ENCODE measurements at places on chromosomes 16 and 17.
A peak's percentile ranks its signal among the peaks of the same experiment; 100 is the strongest.

GRCh38 chr17:29665481-29665810, 42.7 kb upstream of the CORO6 start:
- DNase-seq = no peak

DNA sequence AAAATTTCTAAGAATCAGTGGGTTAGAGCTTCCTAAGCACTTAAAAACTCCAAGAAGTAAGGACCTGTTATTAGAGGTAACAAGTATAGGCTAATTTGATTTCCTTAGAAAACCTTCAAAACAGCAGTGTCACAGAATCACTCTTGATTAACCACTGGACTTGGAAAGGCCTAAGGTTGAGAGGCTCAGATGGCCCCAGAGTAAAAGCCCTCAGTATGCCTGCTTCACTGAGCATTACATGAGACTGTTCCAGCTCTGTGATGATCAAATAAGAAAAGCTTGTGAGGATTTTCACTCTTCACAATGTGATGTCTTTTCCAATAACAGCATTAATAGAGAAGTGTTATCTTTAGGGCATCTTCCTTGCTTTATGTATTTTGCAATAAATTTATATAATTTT, 509.2 kb upstream of the HSBP1 start:
- no peak for DNase-seq

DNA sequence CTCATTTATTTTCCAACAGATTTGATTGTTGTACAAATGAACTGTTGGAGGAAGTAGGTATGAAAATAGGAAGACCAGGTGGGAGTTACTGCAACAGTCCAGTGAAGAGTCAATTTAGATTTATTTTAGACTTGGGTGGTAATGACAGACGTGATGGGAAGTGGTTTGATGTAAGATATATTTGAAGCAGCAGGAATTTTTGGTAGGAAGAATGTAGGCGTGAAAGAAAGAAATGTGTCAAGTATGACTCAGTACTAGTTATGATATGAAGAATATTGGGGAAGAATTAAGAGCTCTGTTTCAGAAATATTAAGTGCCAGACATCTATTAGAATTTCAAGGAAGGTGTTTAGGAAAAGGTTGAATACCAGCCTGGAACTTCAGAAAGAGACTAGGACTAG, 247.9 kb upstream of the AXIN2 start:
- no peak for DNase-seq

DNA sequence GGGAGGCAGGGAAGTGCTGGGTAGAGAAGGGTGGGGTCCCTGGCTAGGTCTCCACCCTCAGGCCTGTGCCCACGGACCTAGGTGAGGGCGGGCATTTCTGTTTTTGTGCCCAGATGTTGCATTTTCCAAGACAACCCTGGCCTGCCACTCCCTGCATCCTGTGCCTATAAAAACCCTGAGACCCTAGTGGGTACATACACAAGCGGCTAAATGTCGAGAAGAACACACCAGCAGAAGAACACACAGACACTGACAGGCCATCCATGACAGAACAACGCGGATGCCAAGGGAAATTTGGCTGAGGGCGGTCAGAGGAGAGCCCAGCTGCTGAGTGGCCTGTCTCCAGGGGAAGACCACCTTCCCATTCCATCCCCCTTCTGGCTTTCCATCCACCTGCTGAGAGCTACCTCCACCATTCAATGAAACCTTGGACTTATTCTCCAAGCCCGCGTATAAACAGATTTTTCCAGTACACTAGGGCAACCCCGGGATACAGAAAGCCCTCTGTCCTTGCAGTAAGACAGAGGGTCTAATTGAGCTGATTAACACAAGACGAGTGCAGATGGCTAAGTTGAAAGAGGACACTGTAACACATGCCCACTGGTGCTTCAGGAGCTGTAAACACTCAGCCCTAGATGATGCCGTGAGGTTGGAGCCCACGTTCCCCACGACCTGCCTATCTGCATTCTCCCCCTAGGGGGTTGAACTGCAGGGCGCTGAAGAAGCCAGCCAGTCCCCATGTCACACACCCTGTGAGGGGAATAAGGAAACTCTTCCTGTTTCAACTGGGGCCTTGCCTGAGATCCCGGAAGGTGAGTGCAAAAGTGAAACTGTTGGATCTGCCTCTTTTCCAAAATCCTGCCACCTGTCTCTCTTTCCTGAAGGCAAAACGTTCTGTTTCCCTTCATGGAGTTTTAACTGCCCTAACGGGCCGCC, 147.2 kb upstream of the COX10 start:
- no peak for DNase-seq

DNA sequence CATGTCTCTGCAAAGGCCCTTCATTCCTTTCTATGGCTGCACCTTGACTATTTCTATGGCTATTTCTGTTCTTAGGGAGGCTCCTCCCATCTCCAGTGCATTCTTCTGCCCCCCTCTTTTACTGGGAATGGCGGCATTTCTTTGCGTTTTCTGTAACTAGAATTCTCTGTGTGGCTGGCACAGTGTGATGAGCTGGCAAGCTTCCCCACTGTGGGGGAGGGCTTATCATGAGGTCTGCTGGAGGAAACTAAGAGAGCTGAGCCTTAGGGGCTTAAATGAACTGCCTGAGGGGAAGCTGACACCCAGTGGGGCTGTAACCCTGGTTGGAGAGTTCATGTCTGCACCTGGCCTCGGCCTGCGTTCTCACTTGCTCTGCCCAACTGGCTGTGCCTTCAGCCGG, 1.5 kb upstream of the CARD14 start:
- no peak for DNase-seq

GRCh38 chr16:89525146-89525913, 17.1 kb downstream of the SPG7 start:
- DNase-seq = no peak

GRCh38 chr17:72421128-72422092, 300.6 kb downstream of the SOX9 start:
- DNase-seq = peak; percentile 53

- DNase-seq = no peak
Observed at GRCh38 chr16:50126183-50126582, 26.9 kb upstream of the TENT4B start.

- DNase-seq = no peak
Observed at GRCh38 chr16:3909791-3910583, 29.5 kb upstream of the CREBBP start.

- no peak for DNase-seq
Observed at GRCh38 chr16:68724797-68725196, 12.3 kb upstream of the CDH1 start.

- no peak for DNase-seq
Observed at GRCh38 chr16:6204945-6205344, 1107.3 kb upstream of the EEF2KMT start.

- DNase-seq = no peak
Observed at GRCh38 chr16:87437327-87437726, 45.2 kb downstream of the MAP1LC3B start.

GRCh38 chr17:74203439-74204240, at the start of gene RPL38:
Gene RPL38 (plus strand): TSS chr17:74203678. CDS start chr17:74203956, 278 bp downstream.
- peak; percentile 91 for DNase-seq

- DNase-seq = no peak
Observed at GRCh38 chr16:20799599-20799998, 6.7 kb downstream of the ERI2 start.

DNA sequence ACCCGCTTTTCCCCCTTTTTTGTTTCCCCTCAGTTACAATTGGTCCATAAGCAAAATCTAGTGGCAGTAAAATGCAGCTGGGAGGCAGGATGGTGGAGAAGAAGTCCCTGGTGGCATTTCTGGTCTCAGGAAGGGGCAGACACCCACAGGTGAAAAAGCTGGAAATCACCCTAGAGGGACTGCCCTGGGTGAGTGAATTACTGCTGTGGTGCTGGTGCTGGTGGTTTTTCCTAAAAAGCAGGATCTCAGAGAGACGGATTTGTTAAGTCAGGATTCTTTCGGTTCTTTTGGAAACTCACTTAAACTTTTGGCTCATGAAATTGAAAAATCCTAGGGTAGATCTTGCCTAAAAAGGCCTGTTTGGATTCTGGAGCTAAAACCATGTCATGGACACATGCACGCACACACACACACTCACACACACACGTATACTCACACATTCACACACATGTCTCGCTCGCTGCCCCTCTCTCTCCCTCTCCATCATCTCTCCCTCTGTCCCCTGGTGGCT, 65.8 kb downstream of the NKD1 start:
- no peak for DNase-seq

- peak; percentile 7 for DNase-seq
Observed at GRCh38 chr17:9402590-9403199, 172.9 kb downstream of the STX8 start.

DNA sequence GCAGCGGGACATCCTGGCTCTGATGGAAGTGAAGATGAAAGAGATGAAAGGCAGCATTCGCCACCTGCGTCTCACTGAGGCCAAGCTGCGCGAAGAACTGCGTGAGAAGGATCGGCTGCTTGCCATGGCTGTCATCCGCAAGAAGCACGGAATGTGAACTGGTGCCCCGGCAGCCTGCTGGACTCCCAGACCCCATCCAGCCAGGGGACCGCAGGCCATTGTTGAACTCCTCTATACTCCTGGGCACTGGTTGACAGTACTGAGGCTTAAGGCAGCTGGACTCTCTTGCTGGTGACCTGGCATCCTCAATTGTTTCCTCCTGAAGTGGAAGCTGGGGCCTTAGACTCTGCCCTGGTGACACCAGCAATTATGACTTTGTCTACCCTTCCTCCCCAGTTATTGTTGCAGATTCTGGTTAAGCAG, 1.2 kb downstream of the THAP11 start:
- no peak for DNase-seq

DNA sequence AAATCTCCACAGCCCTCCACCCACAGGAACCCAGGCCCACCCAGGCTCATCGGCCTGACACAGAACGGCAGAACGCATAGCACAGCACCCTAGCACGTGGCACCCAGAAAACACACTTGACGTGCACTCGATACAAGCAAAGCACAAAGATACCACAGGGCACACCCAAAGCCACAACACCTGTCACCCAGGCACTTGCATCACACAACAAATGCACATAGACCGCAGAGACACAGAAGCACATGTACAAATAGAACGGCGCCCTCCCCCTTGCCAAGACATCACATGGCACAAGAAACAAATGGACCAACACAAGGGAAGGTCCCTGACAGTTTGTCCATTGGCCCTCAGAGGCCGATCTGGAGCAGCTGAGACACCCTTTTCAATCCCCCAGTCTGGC, 147.7 kb upstream of the WSCD1 start:
- no peak for DNase-seq

- no peak for DNase-seq
Observed at GRCh38 chr16:8572919-8573724, 17.2 kb downstream of the TMEM114 start.

DNA sequence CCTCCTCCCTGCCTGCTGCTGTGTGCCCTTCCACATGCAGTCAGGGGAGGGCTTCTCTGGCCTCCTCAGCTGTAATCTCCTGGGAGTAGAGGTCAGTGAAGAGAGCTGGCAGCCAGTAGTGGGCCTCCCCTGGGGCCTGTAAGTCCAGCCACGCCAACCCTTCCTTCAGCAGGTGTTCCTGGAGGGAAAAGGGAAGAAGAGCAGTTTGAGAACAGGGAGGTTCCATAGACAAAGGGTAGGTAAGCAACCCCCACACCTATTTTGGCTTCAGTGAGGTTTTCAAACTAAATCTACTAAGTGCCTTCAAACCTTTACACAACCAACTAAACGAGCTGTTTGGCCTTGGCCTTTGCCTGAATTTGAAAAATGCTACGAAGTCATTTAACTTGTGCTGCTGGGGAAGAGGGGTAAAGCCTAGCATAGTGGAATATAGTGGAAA, 14.2 kb downstream of the SNF8 start:
- no peak for DNase-seq

DNA sequence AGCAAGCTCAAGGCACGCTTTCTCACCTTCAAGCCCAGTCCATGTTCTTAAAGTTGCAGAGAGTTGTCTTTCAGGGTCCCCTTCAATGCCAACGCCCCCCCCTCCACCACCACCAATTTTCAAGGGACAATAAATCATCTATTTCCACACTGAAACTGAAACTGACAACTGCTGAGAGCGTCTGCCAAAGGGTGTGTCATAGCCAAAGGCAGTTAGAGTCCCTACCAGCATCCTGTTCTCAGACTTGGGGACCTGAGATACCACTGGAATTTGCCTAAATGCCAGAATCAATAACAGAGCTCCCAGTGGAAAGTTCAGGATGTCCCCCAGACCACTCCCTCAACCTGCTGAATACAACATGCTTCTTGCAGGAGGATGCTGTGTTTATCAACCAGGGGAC, 133.2 kb upstream of the SOX9 start:
- DNase-seq = no peak

GRCh38 chr17:76784926-76785325, 47.0 kb downstream of the MFSD11 start:
- DNase-seq = no peak

DNA sequence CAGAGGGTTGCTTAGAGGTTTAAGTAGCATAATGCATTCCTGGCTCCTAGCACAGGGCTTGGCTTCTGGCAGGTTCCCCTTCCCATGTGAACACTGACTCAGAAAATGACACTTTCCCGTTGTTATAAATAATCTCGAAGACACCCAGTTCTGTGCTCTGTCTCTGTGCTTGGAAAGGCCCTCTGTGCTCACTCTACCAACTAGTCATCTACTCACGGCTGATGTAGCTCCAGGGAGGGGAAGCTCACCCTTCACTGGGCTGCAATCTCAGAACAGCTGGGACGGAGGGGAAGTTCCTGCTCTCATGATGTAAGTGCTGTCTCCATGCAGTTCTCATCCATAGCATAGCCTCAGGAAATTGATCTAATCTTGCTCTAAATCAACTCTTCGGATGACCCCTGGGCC, 230.5 kb upstream of the ASIC2 start:
- no peak for DNase-seq

DNA sequence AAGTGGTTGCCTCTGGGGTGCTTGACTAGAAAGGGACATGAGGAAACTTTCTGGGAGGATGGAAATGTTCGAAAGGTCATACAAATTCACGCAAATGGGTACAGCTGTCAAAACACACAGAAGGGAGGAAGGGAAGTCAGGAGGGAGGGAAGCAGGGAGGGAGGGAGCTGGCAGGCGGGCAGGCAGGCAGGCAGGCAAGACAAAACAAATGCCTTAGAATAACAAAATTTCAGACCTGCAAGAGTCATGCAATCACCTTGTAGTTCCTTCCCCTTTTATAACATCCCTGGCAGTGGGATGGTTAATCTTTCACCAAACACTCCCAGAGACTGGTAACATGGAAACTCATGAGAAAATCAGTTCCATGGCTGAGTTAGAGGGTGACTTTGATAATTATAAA, 189.2 kb downstream of the STX8 start:
- DNase-seq = no peak

DNA sequence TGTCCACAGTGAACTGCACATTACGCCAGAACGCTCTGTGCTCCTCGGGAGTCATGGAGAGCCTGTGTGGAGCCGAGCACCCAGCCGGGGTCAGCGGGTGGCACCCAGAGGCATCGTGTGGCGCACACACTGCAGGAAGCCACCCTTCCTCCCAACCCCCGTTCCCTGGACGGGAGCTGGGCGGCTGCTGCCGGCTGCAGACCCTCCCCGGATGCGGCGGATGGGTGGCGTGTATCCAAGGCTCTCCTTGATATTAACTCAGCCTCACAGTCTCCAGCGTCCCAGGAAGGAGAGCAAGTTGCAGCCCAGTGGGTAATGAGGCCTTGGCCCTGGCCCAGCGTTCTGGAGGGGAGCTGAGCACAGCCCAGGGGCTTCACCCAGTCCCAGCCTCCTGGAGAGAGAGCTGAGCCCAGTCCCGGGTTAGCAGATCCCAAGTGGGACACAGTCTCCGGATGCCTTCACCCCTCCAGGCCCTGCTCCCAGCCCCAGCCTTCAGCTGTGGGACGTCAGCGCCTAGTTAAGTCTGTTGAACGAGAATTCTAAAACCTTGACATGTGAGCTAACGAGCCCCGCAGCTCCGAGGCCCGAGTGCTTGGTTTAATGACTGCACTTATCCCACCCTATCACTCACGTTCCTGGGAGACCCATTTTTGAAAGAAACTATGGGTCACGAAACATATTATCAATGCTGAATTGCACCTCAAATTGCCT, 86.6 kb downstream of the TBC1D16 start:
- DNase-seq = peak; percentile 6

Measured in GM19239 (cell line).